ENCODE measurements at places on chromosomes 1 and 21.

DNA sequence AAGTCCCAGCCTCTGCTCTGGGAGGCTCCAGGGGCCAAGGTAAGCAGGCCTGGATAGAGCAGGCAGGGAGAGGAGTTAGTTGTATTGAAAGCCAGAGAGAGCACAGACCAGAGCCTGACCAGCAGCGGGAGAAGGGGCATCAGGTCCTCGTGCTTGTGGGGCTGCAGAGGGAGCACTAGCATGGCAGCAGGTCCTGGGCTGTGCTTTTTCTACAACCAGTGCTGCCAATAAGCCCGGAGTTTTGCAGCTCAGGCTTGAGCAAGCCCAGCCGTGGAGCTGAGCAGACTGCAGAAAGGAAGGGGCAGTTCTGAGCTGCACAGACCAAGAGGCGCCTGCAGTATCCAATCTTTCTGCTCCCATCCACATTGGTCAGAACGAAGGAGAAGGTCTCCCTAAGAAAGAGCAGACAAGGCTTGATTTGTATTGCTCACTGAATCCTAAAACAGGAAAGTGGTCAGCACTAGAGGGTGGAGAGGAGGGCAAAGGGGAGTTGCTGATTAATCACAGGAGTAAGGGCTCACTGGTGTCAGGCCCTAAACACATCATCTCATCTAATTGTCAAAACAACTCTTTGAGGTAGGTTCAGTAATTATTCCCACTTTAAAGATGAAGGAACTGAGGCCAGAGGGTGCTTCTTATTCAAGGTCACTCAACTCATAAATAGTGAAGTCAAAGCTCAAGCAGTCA, 2.7 kb downstream of the DENND2D start:
- peak; percentile 79 for DNase-seq

- DNase-seq: no peak
These were observed 51.8 kb downstream of the MT1HL1 start for GRCh38 chr1:236952246-236953003.

- DNase-seq: peak; percentile 16
These were observed 2.6 kb downstream of the HDGF start for GRCh38 chr1:156748670-156749418.

- no peak for DNase-seq
These were observed 156.8 kb upstream of the LRRC7 start for GRCh38 chr1:69410893-69411292.

DNA sequence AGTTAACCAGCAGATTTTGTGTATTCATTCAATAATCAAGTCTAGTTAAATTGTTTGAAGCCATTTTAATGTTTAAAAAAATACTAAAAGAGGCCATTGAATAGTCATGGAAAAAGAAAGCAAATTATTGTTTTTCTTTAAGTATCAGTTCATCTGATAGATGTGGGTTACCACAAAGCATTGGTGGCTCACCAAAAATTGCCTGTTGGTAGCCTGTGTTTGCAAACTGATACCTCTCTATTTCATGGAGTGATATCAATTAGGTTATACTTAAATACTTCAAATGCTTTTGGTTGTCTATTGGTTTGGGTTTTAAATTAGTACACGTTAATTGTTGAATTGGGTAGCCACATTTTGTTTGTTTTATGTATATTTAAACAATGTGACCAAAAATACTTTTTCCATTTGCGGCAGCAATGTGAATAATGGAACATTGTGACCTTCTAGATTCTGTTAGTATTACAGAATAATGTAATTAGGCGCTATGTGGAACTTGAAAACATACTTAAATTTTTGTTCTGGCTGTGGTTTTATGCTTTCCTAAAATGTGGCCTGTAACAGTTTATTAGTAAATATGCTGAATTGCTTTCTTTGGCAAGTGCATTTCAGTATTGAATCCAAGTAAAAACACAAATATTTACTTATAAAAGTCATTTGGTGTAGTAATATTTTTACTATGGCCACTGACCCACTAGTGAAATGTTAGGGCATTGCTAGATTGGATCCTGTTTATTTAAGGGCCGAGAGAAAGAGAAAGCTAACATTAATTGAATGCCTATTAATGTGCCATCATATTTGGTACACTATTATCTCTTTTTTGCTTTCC, 37.1 kb upstream of the NBL1 start:
- no peak for DNase-seq

- DNase-seq: no peak
These were observed 9.0 kb downstream of the LRRC3 start for GRCh38 chr21:44464351-44464750.

- DNase-seq: no peak
These were observed 10.4 kb upstream of the KLF18 start for GRCh38 chr1:44151808-44152207.

- no peak for DNase-seq
These were observed 39.7 kb upstream of the LYST start for GRCh38 chr1:235906436-235906835.

DNA sequence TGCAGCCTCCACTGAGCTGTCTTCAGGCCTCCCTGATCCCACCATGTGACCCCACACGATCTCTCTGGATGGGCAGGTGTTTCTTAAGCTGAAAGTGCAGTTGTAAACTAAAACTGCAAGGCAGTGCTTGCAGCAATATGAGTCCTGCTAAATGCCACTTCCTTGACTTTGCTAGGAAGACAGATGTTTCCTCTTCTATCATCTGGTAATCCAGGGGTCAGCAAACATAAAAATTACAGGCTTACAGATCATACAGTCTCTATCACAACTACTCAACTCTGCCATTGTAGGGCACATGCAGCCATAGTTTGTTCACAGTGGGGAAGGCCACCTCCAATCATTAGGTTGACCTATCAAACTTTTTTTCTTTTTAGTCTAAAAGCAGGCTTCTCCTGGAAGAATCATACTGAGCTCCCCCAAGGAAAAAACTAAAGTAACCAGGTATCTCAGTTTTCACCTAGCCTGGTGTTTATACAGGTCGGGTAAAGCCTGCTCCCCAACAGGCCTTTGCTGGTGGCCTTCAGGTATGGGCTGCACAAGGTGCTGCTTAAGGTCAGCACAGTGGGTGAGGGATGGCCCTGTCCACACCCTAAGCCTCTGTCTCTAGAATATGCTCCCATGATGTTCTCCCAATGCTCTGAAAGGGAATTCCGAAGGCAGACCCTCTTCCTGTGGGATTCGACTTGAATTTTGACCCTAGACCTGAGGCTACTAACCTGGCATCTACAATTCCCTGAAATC, 10.8 kb downstream of the ABCA4 start:
- no peak for DNase-seq

DNA sequence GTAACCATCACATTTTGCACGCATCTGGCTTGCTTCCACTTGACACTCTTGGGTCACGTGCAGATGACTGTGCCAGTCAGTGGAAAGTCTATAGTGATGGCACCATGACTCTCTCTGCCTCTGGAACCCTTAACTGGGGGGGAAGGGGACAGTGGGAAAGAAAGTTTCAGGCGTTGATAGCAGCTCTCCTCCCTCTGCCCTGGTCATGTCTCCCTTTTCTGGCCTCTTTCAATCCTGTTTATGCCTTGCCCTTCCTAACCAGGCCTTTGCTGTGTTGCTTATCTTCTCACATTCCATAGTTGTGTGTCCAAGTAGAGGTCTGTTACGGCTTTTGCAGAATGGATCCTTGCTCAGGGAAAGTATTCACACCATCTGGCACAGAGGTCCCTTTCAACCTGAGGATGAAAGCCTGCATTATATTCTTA, 93.5 kb downstream of the NRDC start:
- DNase-seq: no peak

DNA sequence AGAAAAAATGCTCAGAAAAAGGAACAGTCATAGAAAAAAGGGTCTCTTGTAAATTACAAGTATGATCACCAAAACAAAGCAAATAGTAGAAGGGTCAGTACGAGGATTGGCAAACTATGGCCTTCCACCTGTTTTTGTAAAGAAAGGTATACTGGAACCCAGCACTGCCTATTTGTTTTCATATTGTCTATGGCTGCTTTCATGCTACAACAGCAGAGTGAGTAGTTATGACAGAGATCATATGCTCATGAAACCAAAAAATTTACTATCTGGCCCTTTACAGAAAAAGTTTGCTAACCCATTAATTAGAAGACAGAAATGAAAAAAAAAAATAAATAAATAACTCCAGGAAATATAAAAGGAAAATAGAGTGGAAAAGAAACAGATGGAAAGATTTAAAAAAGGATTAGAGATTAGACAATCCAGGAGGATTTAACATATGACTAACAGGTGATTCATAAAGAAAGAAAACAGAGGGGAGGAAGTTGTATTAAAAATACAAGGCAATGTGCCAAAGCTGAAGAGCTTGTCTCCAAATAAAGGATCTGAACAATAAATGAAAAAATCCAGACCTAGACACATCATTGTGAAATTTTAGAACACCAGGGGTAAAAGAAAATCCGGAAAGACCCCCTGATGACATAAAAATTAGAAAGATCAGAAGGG, 108.5 kb upstream of the SERTAD4 start:
- no peak for DNase-seq

- DNase-seq: no peak
These were observed 19.8 kb downstream of the PLA2G2E start for GRCh38 chr1:19903621-19904020.

DNA sequence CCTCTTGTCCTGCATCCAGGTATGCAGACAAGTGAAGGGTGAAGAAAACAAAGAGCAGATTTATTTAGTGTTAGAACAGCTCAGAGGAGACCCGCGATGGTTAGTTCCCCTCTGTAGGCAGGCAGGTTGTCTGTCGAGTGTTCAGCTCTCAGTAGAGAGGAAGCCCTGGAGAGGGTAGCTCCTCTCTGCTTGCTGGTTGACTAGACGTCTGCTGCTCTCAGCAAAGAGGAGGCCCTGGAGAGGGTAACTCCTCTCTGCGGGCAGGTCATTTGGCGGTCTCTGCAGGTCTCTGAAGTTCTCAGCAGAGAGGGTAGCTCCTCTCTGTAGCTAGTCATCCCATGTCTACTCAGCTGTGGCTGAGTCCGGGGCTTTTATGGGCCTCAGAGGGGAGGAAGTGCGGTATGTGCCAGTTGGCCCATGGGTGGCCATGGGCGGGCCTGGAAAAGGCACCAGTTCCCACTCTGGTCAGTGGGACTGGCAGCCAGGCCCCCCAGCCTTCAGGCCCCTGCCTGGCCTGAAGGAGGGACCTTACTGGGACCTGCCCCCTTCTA, 13.4 kb downstream of the ZBTB40 start:
- no peak for DNase-seq

DNA sequence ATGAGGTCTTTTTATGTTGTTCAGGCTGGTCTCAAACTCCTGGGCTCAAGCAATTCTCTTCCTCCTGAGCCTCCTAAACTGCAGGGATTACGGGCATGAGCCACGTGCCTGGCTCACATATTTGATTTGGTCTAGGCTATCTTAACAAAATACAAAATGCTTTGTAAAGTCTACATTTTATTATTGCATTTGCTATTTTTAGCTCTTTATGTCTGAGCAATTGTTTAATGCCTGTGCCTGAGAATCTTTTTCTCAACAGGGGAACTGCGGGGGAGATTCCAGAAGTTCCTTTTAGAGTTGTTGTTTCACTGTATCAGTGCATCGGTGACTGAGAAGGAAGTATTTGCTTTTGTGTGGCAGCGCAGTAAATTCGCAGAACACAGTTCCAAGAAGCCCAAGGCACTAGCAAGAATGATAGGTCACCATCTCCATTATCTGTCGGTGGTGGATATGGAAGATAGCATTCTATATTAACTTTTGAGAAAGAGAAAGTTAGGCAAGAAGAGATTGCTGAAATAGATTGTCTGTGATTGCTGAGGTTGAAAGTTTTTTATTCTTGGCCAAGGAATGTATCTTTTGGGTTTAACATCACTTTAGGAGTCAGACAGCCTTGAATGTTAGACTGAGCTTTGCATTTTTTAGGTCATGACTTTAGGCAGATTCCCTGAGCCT, 167.3 kb downstream of the PDE4B start:
- no peak for DNase-seq

GRCh38 chr1:176203735-176204134, 3.4 kb downstream of the COP1 start:
- DNase-seq: no peak

DNA sequence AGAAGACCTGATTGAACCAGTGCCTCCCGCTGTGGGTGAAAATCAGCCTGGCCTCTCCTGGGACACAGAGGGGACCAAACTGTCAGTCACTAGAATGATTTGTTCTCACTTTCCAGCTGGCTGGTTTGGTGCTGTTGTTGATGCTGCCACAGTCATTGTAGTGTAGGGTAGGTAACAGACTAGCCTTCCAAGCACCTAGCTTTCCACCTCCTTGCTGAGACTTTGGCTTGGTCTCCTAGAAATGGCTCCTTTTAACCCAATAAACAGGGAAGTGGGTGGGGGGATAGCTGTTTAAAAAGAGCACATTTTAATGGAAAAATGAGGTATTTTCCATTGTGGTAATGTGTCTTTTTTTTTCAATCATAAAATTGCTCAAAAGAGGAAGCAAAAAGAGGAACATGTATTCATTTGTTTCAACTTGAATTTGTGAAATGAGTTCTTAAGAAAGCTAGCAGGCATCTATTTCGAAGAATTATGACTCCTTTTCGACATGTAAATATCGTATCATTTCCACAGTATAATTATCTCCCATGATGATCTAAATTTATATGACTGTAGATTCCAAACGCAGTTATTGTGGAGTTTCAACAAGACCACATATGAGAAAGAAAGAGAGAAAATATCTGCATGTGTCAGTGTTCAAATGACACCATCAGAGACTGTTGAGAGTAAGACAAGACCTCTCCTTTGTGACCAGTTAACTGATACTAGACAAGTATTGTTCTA, 190.1 kb downstream of the HLX start:
- no peak for DNase-seq

DNA sequence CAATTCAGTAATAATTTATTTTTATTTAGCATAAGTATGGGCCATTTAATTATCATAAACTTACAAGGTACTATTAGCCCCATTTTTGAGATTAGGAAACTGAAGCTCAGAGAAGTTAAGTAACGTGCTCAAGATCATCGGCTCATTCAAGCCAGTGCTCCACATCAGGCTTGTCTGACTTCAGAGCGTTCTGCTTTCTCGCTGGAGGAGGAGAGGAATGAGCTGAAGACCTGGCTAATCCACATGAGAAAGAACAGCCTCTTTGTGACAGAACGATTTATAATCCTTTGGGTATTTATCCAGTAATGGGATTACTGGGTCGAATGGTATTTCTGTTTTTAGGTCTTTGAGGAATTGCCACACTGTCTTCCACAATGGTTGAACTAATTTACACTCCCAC, 39.7 kb downstream of the DDX20 start:
- DNase-seq: no peak

- DNase-seq: no peak
These were observed 177.1 kb downstream of the GPATCH2 start for GRCh38 chr1:217453816-217454215.
